ENCODE measurements at places on chromosomes 3 and 15.

GRCh38 chr3:140470962-140471361 is 206.9 kb upstream of the TRIM42 start:
- no peak for DNase-seq
- no peaks in the 10 kb centered on the region for H3K36me3 ChIP-seq
- H3K4me3 ChIP-seq, result no peak overlapping the region
- H3K4me1 ChIP-seq, result no peaks in the 10 kb centered on the region
- H3K27ac ChIP-seq, result no peak overlapping the region
- peaks cover 6% of the 10 kb centered on the region for H3K27me3 ChIP-seq

DNA sequence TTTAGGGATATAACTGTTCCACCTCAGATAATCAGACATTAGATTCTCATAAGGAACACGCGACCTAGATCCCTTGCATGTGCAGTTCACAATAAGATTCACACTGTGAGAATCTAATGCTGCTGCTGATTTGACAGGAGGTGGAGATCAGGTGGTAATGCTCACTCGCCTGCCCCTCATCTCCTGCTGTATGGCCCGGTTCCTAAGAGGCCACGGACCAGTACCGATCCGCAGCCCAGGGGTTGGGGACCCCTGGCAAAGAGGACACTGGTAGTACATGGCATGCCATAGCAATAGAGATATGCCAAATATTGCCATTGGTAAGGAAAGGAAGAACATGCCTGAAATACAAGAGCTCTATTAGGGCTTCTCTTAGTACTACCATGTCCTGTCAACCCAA is 59.7 kb downstream of the LSM3 start:
- H3K36me3 ChIP-seq, result peaks cover 3% of the 10 kb centered on the region
- no peak overlapping the region for H3K4me3 ChIP-seq
- peaks cover 3% of the 10 kb centered on the region for H3K4me1 ChIP-seq
- peaks cover 18% of the 10 kb centered on the region for H3K27me3 ChIP-seq

- no peak for DNase-seq
- no peak overlapping the region for H3K27ac ChIP-seq
- no peak overlapping the region for H3K4me3 ChIP-seq
Observed at GRCh38 chr3:141269961-141270360, 38.3 kb downstream of the PXYLP1 start.

DNA sequence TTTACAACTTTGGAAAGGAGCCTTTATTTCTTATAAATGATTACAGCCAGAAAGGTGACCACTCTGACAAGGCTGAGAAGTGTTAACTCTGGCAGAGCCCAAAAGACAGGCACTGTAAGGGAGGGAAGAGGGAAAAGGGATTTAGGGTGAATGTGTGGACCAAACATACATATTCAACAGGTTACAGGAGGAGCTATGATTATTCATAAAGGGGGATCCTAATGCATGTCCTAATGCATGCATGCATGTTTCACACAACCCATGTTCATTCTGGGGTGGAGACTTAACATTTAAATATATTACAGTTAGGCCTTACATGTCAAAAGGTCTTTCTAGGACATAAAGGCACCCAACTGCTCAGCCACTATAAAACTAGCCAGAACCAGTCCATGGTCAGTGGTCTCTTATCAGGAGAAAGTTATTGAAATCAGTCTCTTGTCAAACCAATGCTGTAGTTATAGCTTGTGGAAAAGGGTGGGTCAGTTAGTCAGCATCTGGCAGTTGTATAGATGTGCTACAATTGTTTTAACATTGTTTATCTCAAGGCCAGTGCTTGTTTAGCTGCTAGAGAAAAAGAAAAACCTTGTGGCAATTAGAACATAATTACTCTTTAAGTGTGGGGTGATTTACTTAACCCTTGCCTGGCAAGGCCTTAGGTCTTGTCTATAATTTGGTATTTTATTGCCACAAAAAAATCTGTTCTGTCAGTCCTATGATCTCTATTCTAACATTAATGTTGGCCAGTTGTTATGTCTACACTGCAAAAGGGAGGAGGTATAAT is 77.5 kb downstream of the RAD18 start:
- H3K4me3 ChIP-seq, result no peak overlapping the region
- no peak overlapping the region for H3K27ac ChIP-seq
- no peaks in the 10 kb centered on the region for H3K27me3 ChIP-seq
- no peak for DNase-seq
- H3K4me1 ChIP-seq, result no peaks in the 10 kb centered on the region

DNA sequence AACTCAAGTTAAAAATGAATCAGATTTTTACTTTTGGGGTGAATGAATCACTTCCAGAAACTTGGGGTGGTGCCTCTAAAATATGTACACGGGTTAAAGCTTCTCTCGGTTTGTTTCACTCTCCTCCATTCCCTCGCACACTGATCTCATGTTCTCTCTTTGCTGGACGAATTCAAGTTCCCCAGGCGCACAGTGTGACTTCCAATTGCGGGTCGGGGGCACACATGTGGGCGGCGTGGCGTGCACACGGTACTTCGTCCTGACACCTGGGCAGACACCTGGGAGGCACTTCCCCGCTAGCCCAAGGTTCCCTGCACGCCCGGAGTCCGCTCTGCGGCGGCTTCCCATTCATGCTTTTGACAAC is 692 bp downstream of the SCAANT1 start:
- DNase-seq, result no peak
- H3K4me3 ChIP-seq, result peak overlapping the region; percentile 82
- H3K27ac ChIP-seq, result peak overlapping the region; percentile 94
- peaks cover 31% of the 10 kb centered on the region for H3K36me3 ChIP-seq
- H3K27me3 ChIP-seq, result no peaks in the 10 kb centered on the region

DNA sequence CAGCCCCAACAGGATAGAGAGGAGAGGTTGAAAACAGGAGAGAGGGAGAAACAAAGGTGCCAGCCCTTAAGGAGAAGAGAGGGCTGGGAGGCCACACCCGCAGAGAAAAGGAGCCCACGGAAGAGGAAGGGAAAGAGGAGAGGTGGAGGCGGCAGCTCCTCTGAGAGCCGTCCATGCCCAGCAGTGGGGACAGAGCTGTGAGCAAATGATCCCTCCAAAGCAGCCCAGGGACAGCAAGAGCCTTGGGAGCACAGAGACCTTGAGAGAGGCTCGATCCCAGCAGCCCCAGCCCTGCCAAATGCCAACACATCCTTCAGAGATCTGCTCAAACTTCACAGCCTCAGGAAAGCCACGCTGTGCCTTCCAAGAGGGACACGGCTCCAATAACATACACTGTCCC is 66.7 kb upstream of the CORO2B start:
- H3K4me1 ChIP-seq, result no peaks in the 10 kb centered on the region
- no peak overlapping the region for H3K27ac ChIP-seq
- H3K36me3 ChIP-seq, result no peaks in the 10 kb centered on the region
- H3K27me3 ChIP-seq, result peaks cover 33% of the 10 kb centered on the region
- DNase-seq, result no peak

DNA sequence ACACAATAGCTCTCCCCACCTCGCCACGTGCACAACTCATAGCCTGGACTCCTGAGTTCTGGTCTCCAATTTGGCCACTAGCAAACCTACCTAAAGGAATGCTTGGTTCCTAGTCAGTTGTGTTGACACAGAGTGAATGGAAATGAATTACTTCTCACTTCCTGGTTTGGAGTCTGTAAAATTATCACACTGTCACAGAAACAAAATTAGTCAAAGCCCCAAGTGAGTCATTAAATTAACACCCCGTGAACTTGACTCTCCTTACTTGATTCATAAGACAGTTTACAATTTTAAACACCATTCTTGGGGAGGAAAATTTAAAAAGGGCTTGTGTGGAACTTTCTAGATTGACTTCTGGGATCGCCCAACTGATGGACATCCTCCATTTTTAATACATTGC is 276.2 kb upstream of the CTNNB1 start:
- H3K4me3 ChIP-seq, result no peak overlapping the region
- H3K4me1 ChIP-seq, result no peaks in the 10 kb centered on the region
- no peak overlapping the region for H3K27ac ChIP-seq

DNA sequence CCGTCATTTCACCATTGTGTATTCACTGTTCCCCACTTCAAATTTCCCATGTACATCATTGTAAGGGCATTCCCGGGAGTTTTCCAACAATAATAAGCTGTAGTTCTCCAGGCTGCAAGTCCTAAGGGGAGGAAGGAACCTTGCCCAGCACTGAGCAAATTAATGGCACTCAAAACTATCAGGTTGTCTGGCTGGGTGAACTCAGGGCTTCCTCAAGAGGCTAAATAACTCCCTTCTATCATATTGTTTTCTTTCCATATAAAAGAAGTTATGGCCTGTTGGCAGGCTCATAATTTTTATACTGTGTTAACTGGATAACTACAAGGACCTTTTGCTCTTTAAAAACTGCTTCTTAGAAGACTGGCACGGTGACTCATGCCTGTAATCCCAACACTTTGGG is 71.4 kb downstream of the SEMA6D start:
- H3K4me1 ChIP-seq, result no peaks in the 10 kb centered on the region
- H3K27me3 ChIP-seq, result no peaks in the 10 kb centered on the region
- no peaks in the 10 kb centered on the region for H3K36me3 ChIP-seq

DNA sequence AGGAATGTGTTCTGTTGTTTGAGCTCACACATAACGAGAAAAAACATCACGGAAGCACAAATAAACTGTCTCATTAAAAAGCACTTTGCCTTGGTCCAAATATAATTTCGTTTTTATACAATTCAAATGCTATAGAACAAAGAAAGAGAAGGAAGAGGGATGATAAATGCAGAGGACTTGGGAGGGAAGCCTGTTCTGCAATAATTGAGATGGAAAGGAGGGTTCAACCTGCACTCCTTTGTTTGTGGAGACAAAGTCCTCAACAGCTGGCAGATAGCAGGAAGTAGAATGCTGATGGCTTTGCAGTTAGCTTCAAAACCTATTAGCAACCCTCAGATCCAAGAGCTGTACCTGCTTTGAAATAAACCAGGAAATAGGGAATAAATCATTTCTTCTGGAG is 1010.8 kb downstream of the FHIT start:
- H3K4me1 ChIP-seq, result no peaks in the 10 kb centered on the region
- H3K27me3 ChIP-seq, result no peaks in the 10 kb centered on the region
- no peak overlapping the region for H3K4me3 ChIP-seq
- DNase-seq, result no peak
- no peaks in the 10 kb centered on the region for H3K36me3 ChIP-seq

DNA sequence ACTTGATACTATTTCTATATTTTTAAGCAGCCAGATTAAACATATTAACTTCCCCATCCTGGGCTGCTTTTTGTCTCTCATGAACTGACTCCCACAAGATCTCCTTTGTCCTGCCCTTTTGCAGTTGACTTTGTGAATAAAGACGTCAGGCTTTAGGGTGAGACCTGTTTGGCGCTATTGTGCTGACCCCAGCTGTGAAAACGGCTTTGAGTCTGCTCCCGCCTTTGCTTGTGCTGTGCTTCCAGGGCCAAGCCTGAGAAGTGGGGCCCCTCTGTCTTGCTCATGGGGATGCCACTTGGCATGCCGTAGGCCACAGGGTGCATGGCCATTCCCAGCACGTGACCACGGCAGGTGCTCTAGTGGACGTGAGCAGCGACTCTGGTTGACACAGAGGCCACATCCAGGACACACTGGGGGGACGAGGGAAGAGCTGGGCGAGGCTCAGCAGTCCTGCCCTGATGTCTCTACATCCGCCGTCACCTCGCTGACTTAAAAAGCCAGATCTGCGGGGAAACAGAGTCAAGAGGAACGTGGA is 268.9 kb upstream of the LYSMD4 start:
- H3K36me3 ChIP-seq, result no peaks in the 10 kb centered on the region
- DNase-seq, result no peak
- H3K4me3 ChIP-seq, result no peak overlapping the region
- no peaks in the 10 kb centered on the region for H3K4me1 ChIP-seq
- no peak overlapping the region for H3K27ac ChIP-seq

GRCh38 chr3:16233806-16234205 is 30.9 kb downstream of the DPH3 start:
- H3K4me3 ChIP-seq, result no peak overlapping the region
- no peaks in the 10 kb centered on the region for H3K4me1 ChIP-seq
- peaks cover 7% of the 10 kb centered on the region for H3K27me3 ChIP-seq
- no peak overlapping the region for H3K27ac ChIP-seq
- no peaks in the 10 kb centered on the region for H3K36me3 ChIP-seq

- no peak for DNase-seq
- H3K36me3 ChIP-seq, result peaks cover 10% of the 10 kb centered on the region
- H3K27me3 ChIP-seq, result no peaks in the 10 kb centered on the region
- H3K27ac ChIP-seq, result no peak overlapping the region
Observed at GRCh38 chr15:40549894-40550293, 14.9 kb downstream of the CCDC32 start.

- H3K36me3 ChIP-seq, result no peaks in the 10 kb centered on the region
- H3K4me1 ChIP-seq, result peaks cover 13% of the 10 kb centered on the region
- DNase-seq, result no peak
- H3K4me3 ChIP-seq, result no peak overlapping the region
- peaks cover 11% of the 10 kb centered on the region for H3K27me3 ChIP-seq
Observed at GRCh38 chr15:40087068-40087810, 21.4 kb downstream of the BMF start.

DNA sequence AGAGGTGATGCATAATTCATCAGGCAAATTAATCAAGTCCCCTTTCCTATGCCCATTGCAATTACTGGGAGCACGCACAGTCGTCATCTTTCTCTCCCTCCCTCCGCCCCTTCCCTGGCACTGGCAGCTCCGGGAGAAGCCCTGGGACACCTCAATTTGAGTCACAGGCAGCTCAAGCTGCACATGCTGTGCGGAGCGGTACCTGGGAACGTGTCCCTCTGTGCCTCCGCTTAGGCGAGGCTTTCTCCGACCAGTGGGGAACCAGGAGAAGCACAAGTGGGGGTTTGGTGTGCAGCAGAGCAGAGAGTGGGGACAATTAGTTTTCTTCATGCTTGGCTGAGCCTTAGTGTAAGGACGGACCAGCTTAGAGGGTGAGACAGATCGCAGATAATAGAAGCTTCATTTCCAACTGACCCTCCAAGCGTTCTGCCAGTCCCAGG is 88.3 kb downstream of the SOX14 start:
- no peak overlapping the region for H3K4me3 ChIP-seq
- no peak for DNase-seq
- H3K36me3 ChIP-seq, result no peaks in the 10 kb centered on the region

DNA sequence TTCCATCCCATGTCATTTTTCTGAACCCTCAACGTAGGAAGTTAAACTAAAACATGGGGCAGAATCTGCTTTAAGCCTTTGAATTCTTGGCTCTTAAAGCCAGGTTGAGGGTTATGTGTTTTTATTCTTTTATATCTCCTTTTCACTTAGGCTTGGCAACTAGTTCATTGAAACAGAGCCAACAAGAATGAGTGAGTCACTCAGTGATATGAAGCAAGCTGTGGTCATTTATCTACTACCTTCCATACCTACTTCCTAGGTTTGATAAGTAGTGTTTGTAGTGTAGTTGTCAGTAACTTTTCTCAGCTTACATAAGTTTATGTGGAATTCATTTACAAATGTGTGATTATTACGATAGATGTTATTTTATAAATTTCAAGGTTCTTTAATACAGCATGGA is 67.4 kb downstream of the SNRPN start:
- H3K4me3 ChIP-seq, result no peak overlapping the region
- DNase-seq, result no peak
- H3K4me1 ChIP-seq, result no peaks in the 10 kb centered on the region
- peaks cover 40% of the 10 kb centered on the region for H3K36me3 ChIP-seq

GRCh38 chr3:173993299-173993698 is 595.8 kb downstream of the NLGN1 start:
- H3K4me3 ChIP-seq, result no peak overlapping the region
- DNase-seq, result no peak
- H3K27ac ChIP-seq, result no peak overlapping the region
- H3K36me3 ChIP-seq, result no peaks in the 10 kb centered on the region
- H3K4me1 ChIP-seq, result no peaks in the 10 kb centered on the region
